Fibroblast of the aortic adventitia (primary cell): ENCODE measurements at places on chromosomes 13 and 19. TPM values are rescaled to one million over a fixed set of nuclear protein-coding genes. Genes with fewer than 3 reads are reported as not detected.

PRR36 gene
- total RNA-seq: 0.09 and 0.90 TPM in 2 replicates

SMAD9 gene
- total RNA-seq: 8.2 and 17.6 TPM in 2 replicates

DNA sequence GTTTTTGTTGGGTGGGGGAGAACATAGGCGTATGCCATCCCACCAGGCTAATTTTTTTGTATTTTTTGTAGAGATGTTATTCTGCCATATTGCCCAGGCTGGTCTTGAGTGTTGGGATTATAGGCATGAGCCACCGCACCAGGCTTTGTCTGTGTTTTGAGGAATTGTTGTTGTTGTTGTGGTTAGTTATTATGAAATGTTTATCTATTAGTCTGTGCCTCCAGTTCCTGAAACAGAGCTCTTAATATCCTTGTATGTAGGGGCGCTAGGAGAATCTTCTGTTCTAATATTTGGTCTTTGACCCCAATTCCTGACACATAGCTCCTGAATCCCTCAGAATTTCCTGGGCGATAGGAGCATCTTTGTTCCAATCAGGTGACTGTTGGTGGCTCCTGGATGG lies 5.6 kb upstream of the LATS2 start:
- no peak for DNase-seq

DNA sequence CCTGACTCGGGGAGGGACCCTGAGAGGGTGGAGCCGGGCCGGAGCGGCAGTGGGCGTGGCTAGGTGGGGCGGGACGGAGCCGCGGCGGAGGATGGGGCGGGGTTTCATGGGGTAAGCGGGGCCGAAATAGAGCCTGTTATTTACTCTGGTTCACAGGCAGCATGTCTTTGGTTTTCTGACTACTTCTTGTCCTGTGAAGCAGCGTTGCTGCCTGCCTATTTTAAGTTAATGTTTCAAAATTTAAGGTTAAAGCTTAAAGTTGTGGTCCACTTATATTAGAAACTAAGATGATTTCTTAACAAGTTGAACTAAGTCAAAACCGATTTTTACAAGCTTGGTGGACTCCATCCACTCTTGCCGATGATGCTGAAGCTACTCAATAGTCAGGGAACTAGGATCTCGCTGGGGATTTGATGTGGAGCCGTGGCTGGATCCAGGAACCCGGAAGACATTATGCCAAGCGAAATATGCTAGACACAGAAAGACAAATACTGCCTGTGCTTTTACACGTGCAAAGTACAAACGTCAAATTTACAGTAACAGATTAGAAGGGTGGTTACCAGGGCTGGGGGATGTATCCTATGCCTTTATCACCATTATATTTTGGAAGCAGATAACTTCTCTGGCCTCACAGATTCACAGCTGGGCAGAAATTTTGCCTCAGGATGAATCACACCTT lies 433 bp upstream of the ZNF616 start:
- no peak for DNase-seq

DNA sequence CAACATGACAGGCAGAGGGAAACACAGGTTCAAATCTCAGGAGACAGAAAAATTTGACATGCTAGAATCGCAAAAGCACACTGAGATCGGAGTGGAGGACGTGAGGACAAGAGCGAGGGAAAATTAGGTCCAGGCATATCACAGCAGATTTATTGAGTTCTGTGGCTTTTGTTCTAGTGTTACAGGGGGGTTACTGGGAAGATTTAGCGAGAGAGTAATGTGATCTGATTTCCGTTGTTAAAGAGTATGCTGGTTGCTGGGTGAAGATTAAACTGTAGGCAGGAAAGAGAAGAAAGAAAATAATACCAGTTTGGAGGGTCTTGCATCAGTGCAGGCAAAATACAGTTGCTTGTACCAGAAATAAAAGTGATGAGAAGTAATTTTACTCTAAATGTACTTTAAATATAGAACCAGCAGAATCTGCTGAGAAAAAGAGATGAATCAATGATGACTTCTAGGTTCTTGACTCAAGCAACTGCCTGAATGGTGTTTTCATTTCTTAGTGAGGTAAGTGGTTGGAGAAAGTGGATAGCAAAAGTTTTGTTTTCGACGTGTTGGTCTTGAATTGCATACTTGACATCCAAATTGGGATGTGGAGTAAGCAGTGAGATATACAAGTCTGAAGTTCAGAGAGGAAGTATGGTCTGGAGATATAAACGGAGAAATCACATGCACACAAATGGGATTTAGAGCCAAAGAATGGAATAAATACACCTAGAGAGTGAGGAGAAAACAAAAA lies 35.7 kb downstream of the UFM1 start:
- DNase-seq: no peak

DNA sequence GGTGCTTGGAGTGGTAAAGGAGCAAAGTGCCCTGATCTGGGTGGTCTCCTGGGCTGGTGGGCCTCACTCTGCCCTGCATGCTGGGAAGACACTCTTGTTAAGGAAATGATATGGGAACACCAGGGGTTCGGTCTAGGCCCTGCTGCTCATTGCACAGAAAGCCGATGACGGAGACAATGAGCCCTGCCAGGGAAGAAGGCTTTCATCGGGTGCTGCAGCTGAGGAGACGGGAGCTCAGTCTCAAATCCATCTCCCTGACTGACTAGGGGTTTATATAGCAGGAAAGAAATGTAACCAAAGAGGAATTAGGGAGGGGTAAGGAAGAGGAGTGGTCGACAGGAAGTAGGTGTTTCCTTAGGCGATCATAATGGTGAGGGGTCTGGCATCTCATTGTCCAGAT lies 253.4 kb downstream of the TEX29 start:
- DNase-seq: no peak

- peak; percentile 22 for DNase-seq
Measured at GRCh38 chr13:80348314-80348713, 7.4 kb upstream of the SPRY2 start.

- DNase-seq: no peak
Measured at GRCh38 chr13:110826861-110827672, 87.8 kb downstream of the ANKRD10 start.

TINCR gene
- total RNA-seq: 0.08 TPM in 1 of 2 replicates, not detected in the other

GRCh38 chr13:91668866-91669495 lies 270.6 kb downstream of the GPC5 start:
- no peak for DNase-seq

CCDC8 gene
- total RNA-seq: 8.5 and 26.9 TPM in 2 replicates

- no peak for DNase-seq
Measured at GRCh38 chr19:6113616-6114188, 3.4 kb upstream of the RFX2 start.

- no peak for DNase-seq
Measured at GRCh38 chr13:32647926-32648325, 61.7 kb downstream of the PDS5B start.

GRCh38 chr19:1752009-1752756 lies 1.1 kb upstream of the ONECUT3 start:
- no peak for DNase-seq

GRCh38 chr19:13255719-13256059 lies 105.5 kb downstream of the IER2 start:
- no peak for DNase-seq

- peak; percentile 50 for DNase-seq
Measured at GRCh38 chr13:98171900-98172589, 5.0 kb downstream of the RNF113B start.

AP1M2 gene
- not detected in 2 replicates for total RNA-seq
